Cortex of kidney (tissue), 1 donor: ENCODE measurements at places on chromosomes 7 and 10.

GRCh38 chr7:85776691-85777345 is 590.0 kb upstream of the SEMA3D start:
- no peak for DNase-seq

DNA sequence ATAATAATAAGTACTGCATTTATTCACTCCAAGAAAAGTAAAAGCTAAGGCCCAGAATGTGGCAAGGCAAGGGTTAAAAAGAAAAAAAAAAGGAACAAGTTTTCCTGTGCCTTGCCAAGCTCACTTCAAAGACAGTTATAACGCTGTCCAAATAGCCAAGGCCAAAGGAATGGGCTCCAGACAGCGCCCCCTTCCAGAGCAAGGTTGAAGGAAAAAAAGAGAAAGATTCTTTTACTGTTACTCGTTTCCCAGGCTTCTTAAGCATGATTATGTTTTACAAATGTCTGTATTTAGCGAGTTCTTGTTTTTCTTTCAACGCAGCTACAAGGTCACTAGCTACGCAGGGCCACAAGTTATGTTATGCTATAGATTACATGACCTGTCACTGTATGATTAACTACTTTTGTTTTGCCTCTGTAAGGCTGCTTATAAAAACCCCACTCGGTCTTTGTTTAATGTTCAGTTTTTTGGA is 9.1 kb upstream of the EIF4H start:
- no peak for DNase-seq

GRCh38 chr10:125024497-125025234 is 82.7 kb downstream of the ZRANB1 start:
- no peak for DNase-seq

GRCh38 chr7:70432567-70433001 is 699.4 kb upstream of the GALNT17 start:
- DNase-seq = no peak

DNA sequence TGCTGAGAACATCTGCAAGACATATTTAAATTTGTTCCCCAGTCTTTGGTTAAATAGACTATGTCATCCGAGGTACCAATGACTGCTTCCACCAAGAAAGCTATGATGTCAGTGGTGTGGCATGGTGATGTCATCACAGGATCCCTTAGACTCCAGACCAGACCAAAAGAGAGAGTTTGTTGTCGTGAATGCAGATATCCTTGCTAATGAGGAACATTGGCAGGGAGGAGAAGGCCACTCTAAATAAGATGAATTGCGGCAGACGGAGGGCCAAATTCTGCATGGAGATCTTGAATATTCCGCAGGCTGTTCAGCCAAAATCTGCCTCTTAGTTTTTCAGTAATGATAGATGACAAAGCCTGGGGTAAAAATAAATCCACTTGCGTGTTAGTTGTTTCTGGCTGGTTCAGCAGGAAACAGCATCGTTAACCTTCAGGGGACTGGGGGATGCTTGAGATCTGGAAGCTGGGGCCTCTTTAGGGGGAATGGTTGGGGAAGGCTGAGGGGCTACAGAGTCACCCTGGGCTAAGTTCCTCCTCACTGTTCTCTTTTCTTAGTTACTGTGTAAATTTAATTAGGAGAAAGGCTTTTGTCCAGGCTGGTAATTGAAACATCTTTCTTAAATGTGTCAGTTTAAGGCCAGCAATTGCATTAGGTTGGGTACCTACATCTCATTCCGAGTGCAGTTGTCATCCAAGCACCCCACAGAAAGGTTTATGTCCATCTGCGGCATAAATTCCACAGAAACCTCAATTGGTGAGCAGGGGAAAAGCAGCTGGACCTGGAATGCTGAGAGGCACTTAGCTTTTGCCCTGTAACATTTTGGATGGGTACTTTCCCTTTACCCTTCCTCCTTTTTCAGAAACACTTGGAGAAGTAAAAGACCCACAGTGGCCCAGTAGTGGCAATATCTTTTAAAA is 11.6 kb upstream of the CAMK1D start:
- DNase-seq = no peak

- no peak for DNase-seq
Observed at GRCh38 chr7:22302951-22303423, 54.0 kb downstream of the RAPGEF5 start.

DNA sequence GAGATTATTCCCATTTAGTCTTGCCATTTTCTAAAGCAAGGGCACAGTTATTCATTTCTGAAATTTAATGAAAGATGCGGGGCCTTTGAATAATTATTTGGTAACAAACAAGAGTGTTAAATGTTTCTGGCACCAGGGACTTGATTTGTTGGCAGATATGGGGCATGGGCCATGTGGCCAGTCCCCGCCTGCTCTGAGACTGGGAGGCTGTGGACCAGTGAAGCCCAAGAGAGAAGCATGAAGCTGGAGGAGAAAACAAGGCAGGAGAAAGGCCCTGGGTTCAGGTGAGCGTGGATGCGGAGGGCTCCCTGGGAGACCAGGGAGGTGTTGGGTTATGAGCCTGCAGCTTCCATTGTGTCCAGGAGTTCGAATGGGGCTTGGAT is 378.5 kb downstream of the TCERG1L start:
- no peak for DNase-seq

DNA sequence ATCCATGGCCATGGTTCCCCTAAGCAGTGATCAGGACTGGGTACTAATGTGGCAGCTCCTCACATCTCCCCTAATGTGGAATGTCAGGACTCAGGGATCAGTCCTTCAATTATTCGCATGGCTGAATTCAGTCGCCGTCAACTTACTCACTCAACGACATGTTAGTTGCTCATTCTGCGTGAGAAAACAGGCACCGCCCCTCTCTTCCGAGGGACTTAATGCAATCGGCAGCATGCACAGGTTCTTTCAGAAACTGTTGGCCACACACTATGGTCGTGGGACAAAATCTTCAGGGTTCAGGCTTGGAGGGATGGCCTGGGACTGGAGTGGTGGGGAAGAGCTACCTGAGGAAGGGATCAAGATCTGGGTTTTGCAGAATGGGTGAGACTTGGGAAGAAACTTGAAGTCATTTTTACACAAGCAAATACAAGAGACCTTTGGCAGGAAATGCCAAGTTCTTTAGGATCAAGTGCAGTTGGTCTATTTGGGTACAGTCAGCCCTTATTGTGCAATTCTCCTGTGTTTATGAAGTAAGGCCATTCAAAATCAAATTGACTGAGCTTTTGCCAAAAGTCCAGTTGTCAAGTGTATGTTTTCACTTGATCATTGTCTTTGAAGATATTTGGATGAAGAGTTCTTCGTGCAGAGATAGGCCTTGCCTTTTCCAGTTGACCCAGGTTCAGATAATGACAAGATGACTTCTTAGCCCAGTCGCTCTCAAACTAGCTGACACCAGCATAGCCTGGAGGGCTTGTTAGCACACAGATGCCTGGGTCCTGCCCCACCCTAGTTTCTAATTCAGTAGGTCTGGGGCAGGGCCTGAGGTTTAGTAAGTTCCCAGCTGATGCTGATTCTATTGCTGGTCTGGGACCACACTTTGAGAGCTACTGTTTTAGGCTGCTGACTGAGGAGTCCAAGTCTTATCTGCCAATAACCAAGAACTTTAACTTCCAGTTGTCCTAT is 48.5 kb downstream of the LRRC18 start:
- DNase-seq = no peak

DNA sequence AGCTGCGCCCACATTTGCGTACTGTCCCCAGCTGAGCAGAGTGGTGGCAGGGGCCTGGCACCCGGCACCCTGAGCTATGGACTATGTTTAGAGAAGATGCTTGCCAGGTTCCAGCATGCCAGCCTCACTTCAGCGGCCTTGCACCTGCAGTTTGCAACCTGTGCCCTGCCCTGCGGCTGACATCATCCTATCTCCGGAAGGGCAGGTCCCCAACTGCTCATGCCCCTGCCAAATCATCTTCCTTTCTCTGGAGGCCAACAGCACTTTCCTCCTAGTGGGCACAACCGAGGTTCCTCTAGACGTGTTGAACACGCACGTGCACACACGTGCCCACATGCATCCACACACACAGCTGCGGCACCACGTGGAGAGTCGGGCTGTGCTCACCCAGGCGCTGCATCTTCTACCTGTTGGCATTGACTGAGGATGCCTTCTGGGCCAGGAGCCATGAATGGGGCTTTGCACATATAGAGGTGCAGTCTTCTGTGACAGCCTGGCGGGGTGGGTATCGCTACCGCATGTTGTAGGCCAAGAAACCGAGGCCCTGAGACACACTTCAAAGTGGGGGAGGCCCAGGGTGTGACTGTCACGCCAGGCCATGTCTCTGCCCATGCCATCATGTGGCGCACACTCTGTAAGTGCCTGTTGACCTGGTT is 24.5 kb downstream of the CNPY1 start:
- no peak for DNase-seq

DNA sequence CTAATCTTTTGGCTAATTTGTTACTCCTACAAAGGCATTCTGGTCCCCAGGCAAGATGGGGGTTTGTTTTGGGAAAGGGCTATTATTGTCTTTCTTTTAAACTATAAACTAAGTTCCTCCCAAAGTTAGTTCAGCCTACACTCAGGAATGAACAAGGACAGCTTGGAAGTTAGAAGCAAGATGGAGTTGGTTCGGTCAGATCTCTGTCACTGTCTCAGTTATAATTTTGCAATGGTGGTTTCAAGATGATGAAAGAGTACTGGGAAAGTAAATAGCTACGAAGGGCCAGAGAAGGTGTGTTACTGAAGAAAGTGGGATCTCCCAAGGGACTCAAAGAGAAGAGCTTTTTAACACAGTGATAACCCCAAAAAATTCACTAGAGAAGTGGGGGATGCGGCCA is 10.3 kb upstream of the MYO1G start:
- DNase-seq = no peak

- no peak for DNase-seq
Observed at GRCh38 chr10:22856444-22857074, 71.3 kb upstream of the ARMC3 start.

- DNase-seq = no peak
Observed at GRCh38 chr10:30985512-30985911, 46.2 kb downstream of the ZNF438 start.

DNA sequence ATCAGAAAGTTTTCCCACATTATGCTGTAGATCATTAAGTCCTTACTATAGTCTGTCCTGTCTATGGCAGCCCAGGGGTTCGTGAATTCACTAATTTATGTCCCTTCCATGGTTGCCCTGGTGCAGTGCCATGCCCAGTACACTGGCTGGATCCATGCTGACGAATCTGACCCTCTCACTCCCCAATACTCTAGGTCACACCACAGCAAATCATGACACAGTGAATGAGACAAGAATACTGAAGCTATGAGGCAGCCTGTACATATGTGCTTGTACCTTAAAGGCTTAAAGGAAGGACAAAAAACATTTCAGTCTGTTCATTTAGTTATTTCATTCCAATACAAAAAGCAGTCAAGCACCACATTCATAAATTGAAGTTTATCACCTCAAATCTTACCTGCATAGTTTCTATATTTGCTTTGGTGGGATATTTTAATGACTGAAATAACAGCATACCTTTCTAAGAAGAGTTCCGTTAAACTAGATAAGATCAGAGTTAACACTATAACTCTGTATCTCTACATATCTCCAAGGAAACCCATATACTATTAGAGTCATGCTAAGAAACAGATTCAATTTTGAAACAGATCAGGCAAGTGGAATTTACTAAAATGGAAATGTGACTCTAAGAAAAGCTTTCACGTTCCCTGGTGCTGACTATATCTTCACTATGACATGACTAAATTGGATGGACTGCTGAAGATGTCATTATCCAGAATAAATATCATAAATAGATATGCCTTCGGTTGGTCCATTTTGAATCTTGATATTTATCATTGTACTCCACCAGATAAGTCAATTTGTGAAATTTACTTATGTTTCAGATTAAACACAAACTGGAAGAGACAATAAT is 36.7 kb downstream of the OSBPL3 start:
- DNase-seq = no peak

DNA sequence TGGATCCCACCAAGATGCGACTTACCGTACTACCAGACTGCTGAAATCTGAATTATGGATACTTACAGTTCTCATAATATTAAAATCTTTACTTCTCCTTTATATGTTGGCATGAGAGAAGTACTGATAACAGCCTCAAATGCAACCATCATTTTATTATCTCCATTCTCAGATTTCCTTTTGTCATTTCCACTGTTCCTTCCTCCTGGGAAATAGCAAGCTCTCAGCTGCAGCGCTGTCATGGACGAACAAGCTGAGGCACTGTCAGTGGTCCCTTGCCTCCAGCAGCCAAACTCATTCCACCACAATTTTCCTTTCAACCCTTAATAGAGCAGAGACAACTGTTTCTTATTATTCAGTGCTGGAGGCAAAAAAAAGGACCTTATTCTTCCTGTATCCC is 478.4 kb downstream of the ARL4A start:
- DNase-seq = no peak

GRCh38 chr7:67525588-67525987 is 529.0 kb downstream of the TYW1 start:
- DNase-seq = no peak

- DNase-seq = peak; percentile 6
Observed at GRCh38 chr7:22726907-22727713, at the start of gene IL6. TSS of gene IL6 (plus strand) at chr7:22727200. CDS start at chr7:22727263, 63 bp downstream.

GRCh38 chr7:299628-300027 is 9.7 kb downstream of the FOXL3 start:
- no peak for DNase-seq

- no peak for DNase-seq
Observed at GRCh38 chr7:98287486-98287959, 6.0 kb downstream of the BRI3 start.

- no peak for DNase-seq
Observed at GRCh38 chr10:77500754-77501151, 136.9 kb downstream of the KCNMA1 start.

GRCh38 chr10:115118346-115118745 is 25.2 kb downstream of the ATRNL1 start:
- no peak for DNase-seq

DNA sequence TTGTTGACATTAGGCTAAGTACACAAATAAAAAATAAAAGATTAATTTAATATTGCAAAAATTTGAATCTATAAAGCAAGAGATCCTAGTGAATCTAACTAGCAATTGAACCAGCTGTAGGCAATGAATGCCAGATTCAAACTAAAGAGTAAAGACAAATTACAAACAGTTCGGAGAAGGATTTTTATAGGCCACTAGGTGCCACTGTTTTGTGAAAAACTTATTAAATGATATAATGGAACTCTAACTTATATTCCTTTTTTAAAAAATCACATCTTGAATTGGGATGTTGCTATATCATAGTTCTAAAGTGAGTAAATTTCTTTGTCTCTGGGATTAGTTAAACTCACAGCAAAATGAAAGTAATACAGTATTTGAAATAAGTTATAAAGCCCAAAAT is 39.1 kb upstream of the GNAI1 start:
- DNase-seq = no peak

- DNase-seq = no peak
Observed at GRCh38 chr10:127964621-127965020, 57.7 kb downstream of the PTPRE start.

GRCh38 chr10:61971003-61971325 is 69.5 kb downstream of the ARID5B start:
- DNase-seq = no peak

DNA sequence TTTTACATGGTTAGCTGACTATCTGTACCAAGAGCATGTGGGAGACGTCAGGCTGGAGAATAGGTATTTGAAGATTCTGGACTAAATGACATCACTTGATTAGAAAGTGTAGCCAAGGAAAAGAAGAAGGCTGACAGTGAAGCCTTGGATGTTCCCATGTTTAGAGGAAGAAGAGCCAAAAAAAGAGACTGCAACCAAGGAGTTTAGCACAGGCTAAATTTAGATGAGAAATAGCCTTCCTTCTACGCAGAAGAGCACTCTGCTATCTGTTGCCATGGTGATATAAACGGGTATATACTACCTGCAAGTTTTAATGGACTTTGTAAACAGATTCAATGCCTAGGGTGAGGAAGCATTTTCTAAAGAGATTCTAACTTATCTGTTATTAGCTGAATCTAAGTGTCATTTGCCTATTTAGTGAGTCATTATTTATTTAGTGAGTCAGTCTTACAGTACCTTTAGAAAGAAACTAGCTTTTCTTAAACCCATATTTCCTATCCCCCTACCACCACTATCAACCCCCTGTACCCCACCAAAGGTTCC is 69.8 kb downstream of the CDK6 start:
- no peak for DNase-seq
